ENCODE measurements at places on chromosomes 11 and 22.

- no peak for DNase-seq
Measured at GRCh38 chr11:99638073-99638553, 617.4 kb downstream of the CNTN5 start.

- no peak for DNase-seq
Measured at GRCh38 chr22:27358096-27358870, 443.3 kb downstream of the MN1 start.

DNA sequence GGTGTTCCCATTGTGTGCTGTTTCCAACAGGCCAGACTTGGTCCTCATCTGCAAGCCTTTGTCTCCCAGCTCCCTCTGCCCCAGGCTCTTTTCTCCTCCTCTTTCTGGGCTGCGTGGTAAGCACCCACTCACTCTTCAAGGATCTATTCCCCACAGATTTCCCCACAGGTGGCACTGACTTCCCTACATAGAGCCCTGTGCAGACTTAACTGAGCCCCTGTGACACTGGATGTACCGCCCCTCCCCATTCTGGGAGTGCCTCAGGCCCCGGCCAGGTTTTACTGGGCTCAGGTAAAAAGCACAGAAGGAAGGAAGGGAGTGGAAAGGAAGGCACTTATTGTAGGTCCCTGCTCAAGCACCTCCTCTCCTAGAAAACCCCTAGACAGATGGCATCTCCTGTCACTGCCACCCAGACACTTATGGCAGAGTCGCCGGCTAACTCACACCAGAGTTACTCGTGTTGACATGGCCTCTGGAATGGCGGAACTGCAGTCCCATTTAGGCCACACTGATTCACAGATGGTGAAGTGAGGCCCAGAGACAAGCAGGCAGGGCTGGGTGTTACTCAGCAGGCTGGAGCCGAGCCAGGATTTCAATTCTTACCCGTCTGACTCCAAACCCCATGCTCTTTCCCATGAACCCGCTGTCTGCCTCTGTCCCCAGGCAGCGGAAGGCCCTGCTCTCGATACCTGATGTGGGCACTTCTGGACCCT, 47.2 kb downstream of the LRRC32 start:
- DNase-seq, result no peak

- DNase-seq, result no peak
Measured at GRCh38 chr11:70381872-70382861, 16.2 kb upstream of the CTTN start.

GRCh38 chr11:115215694-115216617, 288.3 kb downstream of the CADM1 start:
- no peak for DNase-seq

DNA sequence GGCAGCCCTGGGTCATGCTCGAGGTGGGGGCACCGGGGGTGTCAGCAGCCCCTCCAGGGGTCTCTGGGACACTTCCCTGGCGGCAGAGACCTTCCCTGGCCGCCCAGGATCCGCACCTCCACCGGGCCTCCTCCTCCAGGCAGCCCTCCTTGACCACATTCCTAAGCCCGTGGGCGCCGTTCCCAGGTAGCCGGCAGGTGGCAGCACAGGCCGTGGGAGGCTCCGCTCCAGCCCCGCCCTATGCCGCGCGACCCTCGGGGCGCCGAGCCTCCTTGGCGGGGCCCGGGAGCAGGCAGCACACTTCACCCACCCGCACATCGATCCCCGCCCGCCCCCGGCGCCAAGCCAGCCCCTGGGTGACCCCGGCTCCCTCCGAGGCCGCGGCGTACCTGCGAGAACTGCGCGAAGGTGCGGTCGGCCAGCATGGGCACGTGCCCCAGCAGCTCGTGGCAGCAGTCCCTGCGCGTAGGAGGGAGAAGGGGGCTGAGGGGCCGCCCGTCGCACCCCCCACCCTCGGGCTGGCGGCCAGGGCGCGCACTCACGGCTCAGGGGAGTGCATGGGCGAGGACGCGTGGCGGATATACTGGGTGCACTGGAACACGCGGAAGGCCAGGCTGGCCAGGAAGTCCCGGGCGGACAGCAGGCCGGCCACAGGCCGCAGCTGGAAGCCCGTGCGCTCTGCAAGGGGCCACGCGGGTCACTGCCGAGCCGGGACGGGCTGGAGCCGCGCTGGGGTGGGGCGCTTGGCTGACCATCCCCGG, 5.3 kb upstream of the INS start:
- no peak for DNase-seq

GRCh38 chr11:10683429-10683828, 10.1 kb downstream of the IRAG1 start:
- no peak for DNase-seq

GRCh38 chr22:37237371-37238268, 6.4 kb downstream of the RAC2 start:
- no peak for DNase-seq

GRCh38 chr11:80603472-80603871, 1162.6 kb upstream of the TENM4 start:
- DNase-seq, result no peak

Measured in stimulated activated CD8-positive, alpha-beta memory T cell treated with anti-CD3 and anti-CD28 coated beads, Interleukin-15, amount 100 ng/mL, for 4 hours (primary cell).